ENCODE measurements at places on chromosomes 2 and 18.
A peak's percentile ranks its signal among the peaks of the same experiment; 100 is the strongest.

- no peak for DNase-seq
Measured at GRCh38 chr2:206105541-206105940, 19.6 kb upstream of the INO80D start.

- DNase-seq = no peak
Measured at GRCh38 chr2:127620866-127621265, 25.1 kb upstream of the GPR17 start.

DNA sequence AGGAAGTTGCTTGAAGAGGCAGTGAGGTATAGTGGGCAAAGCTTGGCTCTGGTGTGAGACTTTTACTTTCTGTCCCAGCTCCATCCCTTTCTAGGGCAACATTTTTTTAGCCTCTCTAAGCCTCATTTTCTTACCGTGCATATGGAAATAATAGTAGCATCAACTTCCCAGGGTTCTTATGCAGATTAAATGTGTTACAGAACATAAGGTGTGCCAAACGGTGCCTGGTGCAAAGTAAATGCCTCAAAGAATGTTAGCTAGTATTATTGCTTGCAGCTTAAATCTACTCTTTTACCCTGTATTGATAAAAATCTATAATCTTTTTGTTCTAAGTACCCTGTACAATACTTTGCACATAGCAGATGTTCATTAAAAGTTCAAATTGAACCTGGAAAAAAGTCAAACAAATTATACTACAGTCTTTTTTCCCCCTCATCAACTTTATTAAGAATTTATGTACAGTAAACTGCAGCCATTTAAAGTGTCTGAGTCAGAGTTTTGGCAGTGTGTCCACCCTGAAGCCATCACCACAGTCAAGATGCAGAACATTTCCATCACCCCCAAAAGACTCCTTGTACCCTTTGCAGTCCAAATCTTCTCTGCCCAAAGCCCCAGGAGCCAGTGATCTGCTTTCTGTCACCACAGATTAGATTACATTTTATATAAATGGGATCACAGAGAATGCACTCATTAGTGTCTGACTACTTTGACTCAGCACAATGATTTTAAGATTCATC lies 10.6 kb downstream of the MAPRE2 start:
- no peak for DNase-seq

GRCh38 chr2:212124598-212124997 lies 414.0 kb downstream of the ERBB4 start:
- DNase-seq = peak; percentile 88

GRCh38 chr2:215613280-215613679 lies 177.4 kb upstream of the FN1 start:
- DNase-seq = no peak

DNA sequence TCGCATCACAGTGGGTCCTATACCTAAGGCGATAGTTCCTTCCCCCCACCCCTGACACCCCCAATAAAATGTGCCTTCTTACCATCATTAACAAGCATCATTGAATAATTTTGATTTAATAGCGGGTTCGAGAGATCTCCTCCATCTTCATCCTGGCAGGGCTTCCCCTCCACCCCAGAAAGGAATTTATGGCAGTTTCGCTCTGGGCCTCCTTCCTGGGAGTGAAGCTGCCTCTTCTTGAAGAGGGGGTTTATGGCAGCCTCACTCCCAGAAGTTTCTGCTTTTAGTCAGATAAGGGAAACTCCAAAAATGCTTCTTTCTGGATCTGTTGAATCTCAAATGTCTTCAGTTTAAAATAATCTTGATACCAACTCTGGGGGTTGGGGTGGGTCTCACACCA lies 45.7 kb downstream of the RRM2 start:
- DNase-seq = no peak

DNA sequence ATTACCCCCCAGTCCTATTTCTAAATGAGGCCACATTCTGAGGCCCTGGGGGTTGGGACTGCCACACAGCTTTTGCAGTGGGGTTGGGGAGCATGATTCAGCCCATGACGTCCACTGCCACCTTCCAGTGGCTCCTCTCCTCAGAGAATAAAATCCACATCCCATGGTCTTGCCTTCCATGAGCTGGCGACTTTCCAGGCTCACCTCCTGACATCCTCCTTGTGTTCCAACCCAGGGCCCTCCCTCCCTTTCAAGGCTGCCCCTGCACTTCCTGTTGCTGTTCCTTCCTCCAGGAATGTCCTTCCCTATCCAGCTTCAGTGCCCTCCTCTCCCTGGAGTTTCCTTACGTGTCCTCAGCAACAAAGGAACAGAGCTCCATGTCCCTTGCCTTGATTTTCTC lies 187.3 kb upstream of the ID2 start:
- no peak for DNase-seq

GRCh38 chr18:57003342-57003741 lies 143.5 kb upstream of the BOD1L2 start:
- DNase-seq = peak; percentile 32

DNA sequence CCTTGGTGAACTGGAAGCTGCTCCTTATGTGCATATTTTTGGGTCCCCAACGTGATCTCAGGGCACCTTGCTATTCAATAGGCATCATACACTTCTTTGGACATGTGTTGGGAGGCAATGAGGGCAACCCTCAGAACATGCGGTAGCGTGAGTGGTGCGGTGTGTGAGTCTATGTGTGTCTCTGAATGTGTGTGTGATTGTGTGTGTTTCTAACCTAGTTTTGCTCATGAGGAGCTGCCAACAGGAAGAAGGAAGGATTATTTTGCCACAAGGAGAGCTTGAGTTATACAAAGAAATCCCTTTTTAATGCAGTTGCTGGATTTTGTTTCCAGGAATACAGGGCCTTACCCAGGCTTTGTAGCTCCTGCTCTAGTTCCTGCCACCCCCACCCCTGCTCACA lies 75.8 kb upstream of the ITGA6 start:
- no peak for DNase-seq

GRCh38 chr2:40488927-40489677 lies 37.2 kb upstream of the SLC8A1 start:
- DNase-seq = no peak

DNA sequence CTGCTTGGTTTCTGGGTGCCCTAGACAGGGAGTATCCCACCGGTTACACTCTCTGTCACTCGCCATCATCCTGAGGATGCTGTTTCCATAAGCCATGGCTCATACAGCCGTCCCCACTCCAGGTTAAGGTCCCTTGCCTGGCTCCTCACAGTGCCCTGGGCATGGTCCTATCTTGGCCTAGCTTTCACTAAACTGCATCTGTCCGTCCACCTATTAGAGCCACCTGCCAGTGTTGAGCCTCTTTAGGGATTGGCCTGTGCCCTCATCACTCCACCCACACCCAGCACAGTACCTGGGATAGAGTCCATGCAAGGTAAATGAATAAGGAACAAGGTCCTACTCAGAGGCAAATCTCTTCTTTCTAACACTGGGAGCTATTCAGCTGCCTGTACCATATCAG lies 320.1 kb downstream of the GBX2 start:
- no peak for DNase-seq

DNA sequence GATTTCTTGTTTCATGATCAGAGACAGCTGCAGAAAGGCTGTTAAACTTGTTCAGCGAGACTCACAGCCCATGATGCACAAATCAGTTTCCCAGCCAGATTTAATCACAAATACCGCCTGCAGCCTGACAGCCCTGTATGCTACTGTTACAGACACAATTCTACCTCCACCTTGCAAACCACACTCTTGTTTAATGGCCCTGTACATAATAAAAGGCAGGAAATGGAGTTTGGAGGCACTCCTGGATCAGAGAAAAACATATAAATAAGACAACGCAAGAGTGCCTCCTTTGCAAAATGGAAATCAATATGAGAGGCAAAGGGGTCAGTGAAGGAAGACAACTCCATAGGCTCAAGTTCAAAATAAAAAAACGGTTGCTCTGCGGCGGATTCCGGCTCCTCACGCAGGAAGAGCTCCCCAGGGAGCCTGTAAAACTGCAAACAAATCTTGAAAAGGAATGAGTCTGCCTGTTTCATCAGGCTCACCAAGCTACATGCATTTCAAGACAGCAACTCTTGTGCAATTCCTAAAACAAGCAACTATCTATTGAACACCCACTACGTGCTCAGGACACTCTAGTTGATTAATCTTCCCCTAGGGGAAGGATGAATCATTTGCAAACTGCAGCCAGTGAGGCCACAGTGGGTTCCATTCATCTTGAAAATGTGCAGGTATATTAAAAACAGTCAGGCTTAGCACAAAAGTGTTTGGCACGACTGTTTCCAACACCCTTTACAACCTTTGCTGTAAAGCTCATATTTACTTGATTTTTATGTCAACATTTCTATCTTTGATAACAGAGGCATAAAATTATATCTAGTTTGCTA lies 37.5 kb downstream of the TBC1D8 start:
- DNase-seq = peak; percentile 78

- DNase-seq = no peak
Measured at GRCh38 chr2:96832754-96833507, 10.9 kb downstream of the ANKRD23 start.

DNA sequence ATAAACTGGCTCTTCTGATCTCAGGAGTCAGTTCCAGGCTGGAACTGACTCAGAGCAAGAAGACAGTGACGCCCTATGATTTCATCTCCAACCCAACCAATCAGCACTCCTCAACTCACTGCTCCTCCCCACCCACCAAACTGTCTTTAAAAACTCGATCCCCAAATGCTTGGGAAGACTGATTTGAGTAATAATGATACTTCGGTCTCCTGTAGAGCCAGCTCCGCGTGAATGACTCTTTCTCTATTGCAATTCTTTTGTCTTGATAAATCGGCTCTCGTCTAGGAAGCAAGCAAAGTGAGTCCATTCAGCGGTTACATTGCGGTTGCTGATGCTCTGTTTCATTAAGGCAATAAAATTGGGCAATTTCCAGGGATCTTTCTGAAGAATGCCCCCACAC lies 1025.3 kb upstream of the CNTNAP5 start:
- DNase-seq = no peak

DNA sequence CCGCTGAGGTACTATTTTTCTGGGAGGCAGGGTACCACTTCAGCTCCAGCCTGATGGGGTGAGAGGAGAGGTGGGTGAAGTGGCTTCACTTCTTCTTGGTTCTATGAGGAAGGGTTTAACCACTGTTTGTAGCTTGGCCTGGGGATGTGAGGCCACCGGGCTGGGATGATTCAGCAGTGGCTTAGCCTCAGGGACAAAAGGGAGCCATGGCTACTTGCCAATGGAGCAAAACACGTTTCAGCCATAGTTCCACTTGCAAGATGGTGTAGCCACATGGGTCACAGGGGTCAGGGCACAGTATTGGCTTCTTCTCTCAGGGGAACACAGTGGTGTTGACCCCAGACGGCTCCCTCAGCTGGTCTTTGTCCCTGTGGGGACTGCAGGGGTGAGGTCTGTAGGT lies 14.9 kb downstream of the ZDBF2 start:
- DNase-seq = no peak

- no peak for DNase-seq
Measured at GRCh38 chr2:130987519-130988425, 105.5 kb downstream of the FAM168B start.

GRCh38 chr18:71223486-71223885 lies 934.6 kb downstream of the SOCS6 start:
- DNase-seq = no peak

GRCh38 chr2:20196657-20197161 lies 28.2 kb downstream of the SDC1 start:
- no peak for DNase-seq

All from NCI-H748 treated with DMSO at 0.1 percent for 48 hours (cell line).